ENCODE measurements at places on chromosomes 2 and 18. TPM values are rescaled to one million over a fixed set of nuclear protein-coding genes. Genes with fewer than 3 reads are reported as not detected.
A peak's percentile ranks its signal among the peaks of the same experiment; 100 is the strongest.

GRCh38 chr2:222637067-222637466 is 18.8 kb downstream of the FARSB start:
- peaks cover 7% of the 10 kb centered on the region for H3K36me3 ChIP-seq
- no peaks in the 10 kb centered on the region for H3K4me1 ChIP-seq
- H3K27me3 ChIP-seq, result no peaks in the 10 kb centered on the region
- DNase-seq, result no peak
- H3K27ac ChIP-seq, result no peak overlapping the region

DNA sequence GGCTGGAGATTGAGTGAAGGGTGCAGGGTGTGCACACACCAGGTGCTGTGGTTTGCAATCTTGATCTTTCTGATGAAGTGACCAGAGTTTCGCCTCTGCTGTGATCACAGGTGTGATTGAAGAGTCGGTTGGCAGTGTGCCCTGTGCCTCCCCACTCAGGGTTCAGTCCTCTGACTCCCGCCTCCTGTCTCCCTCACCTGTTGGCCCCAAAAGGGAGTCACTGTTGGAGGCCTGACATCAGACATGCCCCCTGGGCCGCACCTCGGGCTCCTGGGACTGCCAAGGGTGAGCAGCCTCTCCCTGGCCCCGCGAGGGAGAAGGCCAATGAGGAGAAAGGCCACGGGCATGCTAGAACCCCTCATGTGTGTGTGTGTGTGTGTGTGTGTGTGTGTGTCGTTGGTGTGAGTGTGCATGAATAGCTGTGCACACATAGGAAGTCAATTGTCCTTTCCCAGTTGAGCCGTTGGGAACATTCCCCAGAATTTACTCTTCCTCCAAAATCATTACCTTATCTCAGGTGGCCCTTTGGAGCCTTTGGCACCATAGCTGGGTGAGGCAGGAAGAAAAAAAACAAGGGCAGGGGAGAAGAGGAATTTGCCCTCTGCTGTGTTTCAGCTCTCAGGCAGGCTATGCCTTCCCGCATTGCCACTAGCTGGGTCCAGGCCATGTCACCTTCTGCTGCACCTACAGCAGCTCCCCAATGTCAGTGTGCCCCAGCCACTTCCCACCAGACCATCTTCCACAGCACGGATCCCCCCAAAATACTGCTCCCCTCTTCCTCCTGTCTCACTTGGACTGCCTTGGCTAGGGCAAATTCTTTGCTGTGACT is 78.1 kb upstream of the LAPTM4A start:
- no peak overlapping the region for H3K27ac ChIP-seq
- no peaks in the 10 kb centered on the region for H3K36me3 ChIP-seq
- no peak for DNase-seq
- no peaks in the 10 kb centered on the region for H3K4me1 ChIP-seq
- H3K4me3 ChIP-seq, result no peak overlapping the region

DNA sequence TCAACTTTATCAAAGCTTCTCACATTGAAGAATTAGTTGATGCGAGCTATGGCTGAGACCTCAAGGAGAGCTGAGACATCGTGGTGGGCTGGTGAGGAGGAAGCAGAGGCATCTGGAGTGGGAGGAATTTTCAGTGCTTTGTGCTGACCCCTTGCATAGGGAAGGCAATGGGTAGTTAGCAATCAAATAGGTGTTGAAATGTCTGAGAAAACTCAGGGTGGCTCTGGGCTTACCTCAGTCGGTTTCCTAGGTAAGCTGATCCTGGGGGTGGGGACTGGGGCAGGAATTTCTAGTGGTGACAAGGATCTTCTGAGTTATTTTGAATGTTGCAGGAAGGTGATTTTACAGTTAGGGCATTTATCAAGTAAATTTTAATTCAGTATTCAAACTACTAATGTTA is 20.7 kb upstream of the DPP10 start:
- H3K27ac ChIP-seq, result no peak overlapping the region
- H3K4me1 ChIP-seq, result no peaks in the 10 kb centered on the region
- H3K36me3 ChIP-seq, result no peaks in the 10 kb centered on the region
- H3K27me3 ChIP-seq, result no peaks in the 10 kb centered on the region
- no peak overlapping the region for H3K4me3 ChIP-seq
- DNase-seq, result no peak

- no peaks in the 10 kb centered on the region for H3K4me1 ChIP-seq
- H3K27me3 ChIP-seq, result no peaks in the 10 kb centered on the region
- DNase-seq, result no peak
- H3K36me3 ChIP-seq, result no peaks in the 10 kb centered on the region
- H3K4me3 ChIP-seq, result no peak overlapping the region
Measured at GRCh38 chr2:33289961-33290360, 186.5 kb upstream of the RASGRP3 start.

- H3K4me1 ChIP-seq, result no peaks in the 10 kb centered on the region
- no peaks in the 10 kb centered on the region for H3K36me3 ChIP-seq
- no peaks in the 10 kb centered on the region for H3K27me3 ChIP-seq
- peak; percentile 44 for DNase-seq
- no peak overlapping the region for H3K27ac ChIP-seq
Measured at GRCh38 chr2:120622159-120622869, 113.4 kb upstream of the GLI2 start.

- H3K4me1 ChIP-seq, result no peaks in the 10 kb centered on the region
- H3K4me3 ChIP-seq, result no peak overlapping the region
- peaks cover 4% of the 10 kb centered on the region for H3K36me3 ChIP-seq
- no peak for DNase-seq
- H3K27me3 ChIP-seq, result no peaks in the 10 kb centered on the region
- no peak overlapping the region for H3K27ac ChIP-seq
Measured at GRCh38 chr2:11212645-11213044, 57.4 kb downstream of the SLC66A3 start.

Gene GAD1
- 0.15 TPM for total RNA-seq

Gene BARD1
- total RNA-seq, result 16.7 TPM

Gene FER1L5
- total RNA-seq, result 0.98 TPM

Gene CHST10
- total RNA-seq, result 4.5 TPM
